ENCODE measurements at places on chromosomes 3 and 15.

- DNase-seq, result no peak
Observed at GRCh38 chr3:16932877-16933276, 48.1 kb downstream of the PLCL2 start.

DNA sequence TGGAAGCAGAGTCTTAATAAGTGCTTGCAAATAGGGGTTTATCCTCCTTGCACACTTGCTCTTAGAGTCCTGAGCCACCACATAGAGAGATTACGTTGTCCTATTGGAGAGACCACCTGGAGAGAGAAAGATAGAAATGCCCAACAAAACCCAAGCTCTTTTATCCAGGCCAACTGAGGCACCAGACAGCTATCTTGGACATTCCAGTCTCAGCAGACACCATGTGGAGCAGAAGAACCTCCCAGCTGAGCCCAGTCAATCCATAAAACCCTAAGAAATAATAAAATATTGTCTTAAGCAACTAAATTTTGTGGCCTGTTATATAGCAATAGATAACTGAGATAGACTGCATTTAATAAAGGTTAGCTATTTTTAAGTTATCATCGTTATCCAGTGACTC lies 105.7 kb upstream of the PFN2 start:
- no peak for DNase-seq

GRCh38 chr3:51931756-51932155 lies 9.9 kb downstream of the RRP9 start:
- DNase-seq, result no peak

DNA sequence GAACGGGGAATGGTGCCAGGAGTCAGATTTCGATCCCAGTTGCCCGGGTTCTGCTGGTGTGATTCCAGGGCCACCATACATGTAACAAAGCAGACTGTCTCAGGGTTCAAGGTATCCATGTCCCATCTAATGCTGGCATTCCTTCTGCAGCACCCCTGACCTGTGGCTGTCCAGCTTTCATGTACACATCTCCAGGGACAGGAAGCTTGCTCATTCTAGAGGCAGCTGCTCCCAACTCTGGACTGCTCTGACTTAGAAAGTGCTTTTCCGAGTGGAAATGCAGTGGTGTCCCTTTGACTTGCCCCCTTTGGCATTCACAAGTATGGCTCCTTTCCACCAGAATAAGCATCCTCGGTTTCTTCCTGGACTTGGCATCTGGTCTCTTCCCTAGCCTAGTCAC lies 30.9 kb downstream of the PML start:
- DNase-seq, result no peak

DNA sequence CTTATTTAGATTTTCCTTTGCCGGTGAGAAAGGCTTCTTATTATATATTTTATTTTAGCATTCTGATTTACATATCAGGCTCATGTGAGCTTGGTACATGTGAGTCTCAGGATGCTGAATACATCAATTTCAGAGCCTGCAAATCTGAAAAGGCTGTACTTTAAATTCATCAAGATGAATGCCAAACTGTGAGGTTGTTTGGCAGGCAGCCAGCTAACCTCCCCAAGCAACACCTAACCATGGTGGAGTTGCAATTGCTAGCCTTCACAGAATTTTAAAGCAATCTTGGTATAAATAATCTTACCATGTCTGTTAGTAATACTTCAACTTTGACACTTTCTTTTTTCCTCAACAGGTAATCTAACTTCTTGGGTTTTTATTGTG lies 252.5 kb downstream of the CDIN1 start:
- DNase-seq, result no peak

GRCh38 chr3:64908251-64908685 lies 220.5 kb upstream of the ADAMTS9 start:
- DNase-seq, result no peak

DNA sequence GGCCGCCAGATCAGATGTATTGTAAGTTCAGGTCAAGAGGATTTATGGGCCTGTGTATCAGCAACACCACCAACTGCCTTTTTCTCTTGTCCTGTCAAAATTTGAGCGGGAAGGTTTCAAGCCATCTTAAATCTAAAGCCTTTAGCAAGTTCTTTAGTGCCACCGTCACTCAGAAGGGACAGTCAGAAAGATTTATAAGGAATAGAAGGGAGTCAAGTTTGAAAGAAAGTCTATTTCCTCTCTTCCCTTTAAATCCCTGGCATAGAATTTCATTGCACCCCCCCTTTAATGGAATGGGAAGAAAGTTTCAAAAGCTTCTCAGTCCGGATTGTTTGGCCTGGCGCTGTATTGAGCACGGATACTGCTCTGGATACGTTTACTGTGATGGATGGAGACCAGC lies 359.4 kb downstream of the FEZF2 start:
- DNase-seq, result no peak

DNA sequence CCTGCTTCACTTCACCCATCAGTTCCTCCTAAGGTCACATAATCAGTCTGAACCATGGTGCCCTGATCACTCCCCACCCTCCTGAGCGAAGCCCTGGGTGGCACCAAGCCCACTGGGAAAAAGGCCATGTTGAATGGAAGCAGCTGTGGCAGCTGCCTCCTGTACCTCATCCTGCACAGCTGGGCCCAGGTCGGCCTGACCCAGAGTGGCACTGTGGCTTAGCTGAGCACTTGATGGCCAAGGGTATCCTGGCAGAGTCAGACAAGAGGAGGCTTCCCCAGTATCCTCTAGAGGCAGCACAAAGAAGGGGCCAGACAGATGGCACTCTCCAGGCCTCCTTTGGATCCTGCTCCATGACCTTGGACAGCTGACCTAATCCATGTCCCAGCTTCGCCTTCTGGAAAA lies 68.4 kb downstream of the TLE3 start:
- no peak for DNase-seq

DNA sequence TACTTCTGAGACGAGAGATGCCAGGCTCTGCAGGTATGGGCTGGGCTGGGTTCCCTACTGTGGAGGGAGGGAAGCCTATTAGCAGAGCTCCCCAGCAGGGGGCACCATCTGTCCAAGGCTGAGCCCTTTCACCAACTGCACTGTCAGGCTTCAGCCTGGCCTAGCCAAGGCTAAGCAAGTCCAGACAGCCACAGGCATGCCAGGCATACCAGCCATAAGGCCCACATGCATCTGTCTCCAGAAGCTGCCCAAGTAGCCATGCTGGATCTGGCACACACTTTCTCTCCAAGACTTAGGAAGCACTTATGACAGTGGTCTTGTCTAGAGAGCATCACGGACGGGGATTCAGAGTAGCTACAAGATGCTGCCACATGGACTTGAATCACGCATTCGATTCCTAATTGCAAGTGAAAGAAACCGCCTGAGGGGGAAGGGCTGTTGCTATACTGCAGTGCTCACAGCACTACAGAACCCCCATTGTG lies 28.3 kb downstream of the RUVBL1 start:
- DNase-seq, result peak; percentile 88

- DNase-seq, result no peak
Observed at GRCh38 chr15:49041426-49041825, 4.8 kb downstream of the SECISBP2L start.

- DNase-seq, result no peak
Observed at GRCh38 chr3:55170444-55170843, 242.6 kb upstream of the LRTM1 start.

DNA sequence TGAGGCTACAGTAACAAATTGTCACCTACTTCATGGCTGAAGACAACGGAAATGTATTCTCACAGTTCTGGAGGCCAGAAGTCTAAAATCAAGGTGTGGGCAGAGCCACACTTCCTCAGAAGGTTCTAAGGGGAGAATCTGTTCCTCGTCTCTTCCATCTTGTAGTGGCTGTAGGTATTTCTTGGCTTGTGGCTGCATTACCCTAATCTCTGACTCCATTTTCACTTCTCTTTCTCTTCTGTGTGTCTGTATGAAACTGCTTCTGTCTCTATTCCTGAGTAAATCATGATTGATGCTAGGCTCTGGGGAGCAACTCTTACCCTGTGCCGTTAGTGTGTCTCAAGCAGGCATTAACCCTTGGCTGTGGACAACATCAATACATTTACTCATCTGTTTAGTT lies 164.7 kb downstream of the SQOR start:
- DNase-seq, result no peak

- DNase-seq, result no peak
Observed at GRCh38 chr15:76575274-76575673, 238.7 kb downstream of the ISL2 start.

GRCh38 chr3:4759689-4760312 lies 219.4 kb upstream of the BHLHE40 start:
- no peak for DNase-seq

GRCh38 chr15:48330105-48330785 lies 984 bp upstream of the DUT start:
- no peak for DNase-seq

DNA sequence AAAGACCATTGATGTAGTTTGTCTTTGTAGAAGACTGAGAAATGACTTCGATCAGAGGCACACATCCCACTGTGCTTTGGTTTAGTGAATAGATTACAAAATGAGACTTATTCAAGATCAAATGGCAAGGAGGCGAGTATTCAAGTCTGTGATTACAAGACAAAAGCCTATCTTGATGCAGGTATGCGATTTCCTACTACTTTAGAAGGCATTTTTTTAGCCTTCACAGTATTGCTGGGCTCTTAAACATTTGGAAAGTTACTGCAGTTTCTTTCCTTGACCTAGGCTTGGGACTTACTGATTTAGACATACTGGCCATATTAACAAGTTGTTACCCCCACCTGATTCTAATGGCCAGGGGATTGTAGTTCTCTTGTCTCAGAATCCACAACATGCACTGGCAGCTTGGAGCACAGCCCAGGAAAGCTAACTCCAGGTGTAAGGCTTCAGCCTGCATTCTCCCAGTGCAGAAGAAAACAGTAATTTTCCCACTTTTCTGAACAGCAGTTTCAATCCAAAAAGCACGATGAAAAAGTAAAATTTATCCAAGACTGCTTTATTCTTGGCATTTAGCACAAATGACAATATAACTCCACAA lies 311.6 kb downstream of the EPHA6 start:
- no peak for DNase-seq

- DNase-seq, result no peak
Observed at GRCh38 chr3:31724651-31725050, 191.9 kb downstream of the STT3B start.

DNA sequence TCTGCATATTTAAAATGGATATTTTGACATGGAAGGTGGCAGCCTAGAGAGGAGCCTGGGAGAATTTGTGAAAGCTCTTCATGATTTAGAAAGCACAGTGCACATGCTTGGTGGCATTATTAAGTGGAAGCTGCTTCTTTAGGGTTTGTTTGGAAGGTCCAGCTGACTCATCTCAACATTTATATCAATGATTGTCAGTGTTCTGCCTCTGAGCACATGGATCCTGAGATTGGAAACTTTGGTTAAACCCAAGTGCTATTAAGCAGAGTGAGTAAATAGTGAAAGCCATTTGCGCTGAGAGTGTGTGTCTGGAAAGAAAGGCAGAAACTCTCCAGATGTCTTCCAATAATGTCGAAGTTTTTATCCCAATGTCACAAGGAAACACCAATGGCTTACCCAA lies 7.4 kb downstream of the NOX5 start:
- DNase-seq, result no peak

DNA sequence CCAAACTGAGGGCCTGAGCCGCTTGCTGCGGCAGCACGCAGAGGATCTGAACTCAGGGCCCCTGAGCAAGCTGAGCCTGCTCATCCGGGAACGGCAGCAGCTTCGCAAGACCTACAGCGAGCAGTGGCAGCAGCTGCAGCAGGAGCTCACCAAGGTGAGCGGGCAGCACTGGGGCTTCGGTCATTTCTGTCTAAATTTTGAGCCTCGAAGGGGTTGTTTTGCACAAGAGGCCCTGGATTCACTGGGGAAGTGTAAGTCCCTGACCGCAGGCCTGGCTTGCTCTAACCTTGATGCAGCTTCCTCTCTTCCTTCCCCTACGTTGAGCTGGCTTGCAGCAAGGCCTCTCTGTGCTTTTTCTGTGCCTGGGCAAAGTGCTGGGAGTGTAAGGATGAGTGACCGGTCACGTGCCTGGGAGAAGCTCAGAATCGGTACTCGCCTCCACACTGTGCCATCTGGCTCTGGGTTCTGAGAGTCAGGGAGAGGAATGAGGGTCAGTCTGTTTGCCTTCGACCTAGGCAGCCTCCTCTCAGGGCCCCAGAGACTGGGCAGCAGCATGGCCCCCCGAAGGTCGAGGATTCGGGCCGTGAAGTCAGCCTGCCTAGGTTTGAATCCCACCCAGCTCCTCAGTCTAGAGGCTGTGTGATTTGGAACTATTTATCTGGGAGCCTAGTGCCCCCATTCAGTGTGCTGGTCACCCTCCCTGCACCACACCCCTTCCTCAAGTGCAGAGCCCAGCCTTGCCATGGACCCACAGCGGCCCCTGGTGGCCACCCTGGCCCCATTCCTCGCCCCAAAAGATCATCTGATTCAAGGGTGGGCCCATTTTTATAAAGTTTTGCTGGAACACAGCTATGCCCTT lies 1.4 kb downstream of the FES start:
- DNase-seq, result peak; percentile 91

- DNase-seq, result no peak
Observed at GRCh38 chr3:177968891-177969290, 567.3 kb upstream of the KCNMB2 start.

GRCh38 chr3:117011687-117012250 lies 302.2 kb downstream of the TUSC7 start:
- DNase-seq, result no peak
